Vagina (tissue), 2 donors: ENCODE measurements at places on chromosomes 2 and 18.
A peak's percentile ranks its signal among the peaks of the same experiment; 100 is the strongest.

- no peaks in the 10 kb centered on the region for H3K4me1 ChIP-seq
- no peak overlapping the region for H3K4me3 ChIP-seq
- DNase-seq, result no peak
- H3K27me3 ChIP-seq, result no peaks in the 10 kb centered on the region
- no peak overlapping the region for H3K27ac ChIP-seq
These were observed 434.9 kb downstream of the DSEL start for GRCh38 chr18:67081482-67082211.

DNA sequence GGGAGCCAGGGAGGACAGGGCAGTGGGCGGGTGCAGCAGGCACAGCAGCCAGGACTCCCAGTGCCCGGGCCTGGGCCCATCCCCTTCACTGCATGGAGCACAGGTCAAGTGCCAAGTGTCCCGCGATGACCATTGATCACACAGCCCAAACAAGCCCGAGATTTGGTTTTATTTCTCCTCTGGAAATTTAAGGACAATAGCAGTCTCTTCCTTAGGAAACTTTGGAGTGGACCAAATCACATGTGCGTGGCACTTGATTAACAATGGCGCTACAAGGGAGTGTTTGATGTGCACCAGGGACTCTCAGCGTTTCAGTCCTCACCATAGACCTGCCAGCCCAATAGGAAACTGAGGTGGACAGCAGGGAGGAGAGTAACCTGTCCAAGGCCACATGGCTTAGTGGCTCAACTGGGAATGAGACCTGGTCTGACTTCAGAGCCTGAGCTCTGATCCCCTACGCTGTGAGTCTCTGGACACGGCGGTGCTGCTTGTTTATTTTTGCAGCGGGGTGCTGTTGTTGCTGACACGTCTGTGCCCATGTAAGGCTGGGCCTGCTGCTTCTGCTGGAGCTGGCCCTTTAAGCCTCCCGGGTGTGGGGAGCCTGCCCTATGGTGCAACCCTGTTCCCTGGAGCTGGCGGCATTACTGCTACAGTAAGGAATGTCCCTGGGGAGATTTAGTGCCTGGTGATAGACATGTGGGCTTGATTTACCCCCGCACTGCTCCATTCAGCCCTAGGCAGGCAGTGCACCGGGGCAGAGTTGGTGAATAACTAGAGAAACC is 194.2 kb downstream of the INHBB start:
- H3K36me3 ChIP-seq, result no peaks in the 10 kb centered on the region
- no peak overlapping the region for H3K4me3 ChIP-seq
- H3K4me1 ChIP-seq, result peaks cover 37% of the 10 kb centered on the region
- H3K27me3 ChIP-seq, result no peaks in the 10 kb centered on the region

- DNase-seq, result no peak
- H3K36me3 ChIP-seq, result no peaks in the 10 kb centered on the region
- no peak overlapping the region for H3K27ac ChIP-seq
These were observed 52.6 kb upstream of the GALR1 start for GRCh38 chr18:77197073-77197472.

GRCh38 chr2:170238776-170239175 is 60.8 kb downstream of the MYO3B start:
- H3K4me3 ChIP-seq, result no peak overlapping the region
- DNase-seq, result no peak
- H3K36me3 ChIP-seq, result no peaks in the 10 kb centered on the region
- H3K27ac ChIP-seq, result no peak overlapping the region

DNA sequence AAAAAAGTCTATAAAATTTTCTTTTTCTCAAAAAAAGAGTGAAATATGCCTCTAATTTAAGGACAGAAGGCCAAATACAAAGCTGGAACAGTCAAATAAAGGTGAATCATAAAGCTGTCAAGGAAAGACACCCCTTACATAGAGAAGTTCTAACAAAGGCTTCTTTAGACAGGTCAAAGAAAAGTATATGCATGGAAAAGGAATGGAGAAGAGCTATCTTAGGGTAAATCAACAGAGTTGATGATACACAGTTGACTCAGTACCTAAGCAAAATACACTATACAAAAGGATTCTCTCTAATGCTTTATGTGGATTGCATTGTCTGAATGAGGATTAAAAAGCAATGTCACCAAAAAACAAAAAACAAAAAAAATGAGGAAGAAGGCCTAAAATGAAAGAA is 214.8 kb downstream of the TXNL1 start:
- no peaks in the 10 kb centered on the region for H3K4me1 ChIP-seq
- H3K36me3 ChIP-seq, result no peaks in the 10 kb centered on the region
- no peak overlapping the region for H3K27ac ChIP-seq
- no peak overlapping the region for H3K4me3 ChIP-seq
- DNase-seq, result no peak

GRCh38 chr2:36781907-36782720 is 85.6 kb downstream of the VIT start:
- H3K36me3 ChIP-seq, result no peaks in the 10 kb centered on the region
- H3K4me1 ChIP-seq, result peaks cover 9% of the 10 kb centered on the region
- H3K4me3 ChIP-seq, result no peak overlapping the region
- no peaks in the 10 kb centered on the region for H3K27me3 ChIP-seq

GRCh38 chr18:54203914-54204313 is 20.6 kb downstream of the MBD2 start:
- H3K27ac ChIP-seq, result no peak overlapping the region
- no peak overlapping the region for H3K4me3 ChIP-seq
- peaks cover 36% of the 10 kb centered on the region for H3K4me1 ChIP-seq
- no peaks in the 10 kb centered on the region for H3K27me3 ChIP-seq

GRCh38 chr18:9824474-9824832 is 61.3 kb upstream of the TXNDC2 start:
- H3K36me3 ChIP-seq, result no peaks in the 10 kb centered on the region
- DNase-seq, result no peak
- peak overlapping the region; percentile 69 for H3K27ac ChIP-seq
- H3K27me3 ChIP-seq, result no peaks in the 10 kb centered on the region

- no peaks in the 10 kb centered on the region for H3K27me3 ChIP-seq
- H3K36me3 ChIP-seq, result no peaks in the 10 kb centered on the region
- no peak for DNase-seq
- no peak overlapping the region for H3K27ac ChIP-seq
- no peaks in the 10 kb centered on the region for H3K4me1 ChIP-seq
- H3K4me3 ChIP-seq, result no peak overlapping the region
These were observed 18.1 kb upstream of the SERPINB2 start for GRCh38 chr18:63869374-63869773.

- no peaks in the 10 kb centered on the region for H3K4me1 ChIP-seq
- no peaks in the 10 kb centered on the region for H3K36me3 ChIP-seq
- H3K27me3 ChIP-seq, result no peaks in the 10 kb centered on the region
- no peak overlapping the region for H3K27ac ChIP-seq
- no peak overlapping the region for H3K4me3 ChIP-seq
- no peak for DNase-seq
These were observed 239.7 kb upstream of the FBXO11 start for GRCh38 chr2:48145845-48146452.

GRCh38 chr18:59957957-59958356 is 58.2 kb downstream of the PMAIP1 start:
- H3K36me3 ChIP-seq, result no peaks in the 10 kb centered on the region
- no peaks in the 10 kb centered on the region for H3K4me1 ChIP-seq
- no peaks in the 10 kb centered on the region for H3K27me3 ChIP-seq
- DNase-seq, result no peak

GRCh38 chr2:120716641-120717585 is 18.8 kb upstream of the GLI2 start:
- peaks cover under 1% of the 10 kb centered on the region for H3K4me1 ChIP-seq
- no peak for DNase-seq
- H3K27ac ChIP-seq, result no peak overlapping the region
- no peak overlapping the region for H3K4me3 ChIP-seq
- no peaks in the 10 kb centered on the region for H3K27me3 ChIP-seq

- H3K4me3 ChIP-seq, result no peak overlapping the region
- H3K27me3 ChIP-seq, result no peaks in the 10 kb centered on the region
- DNase-seq, result peak; percentile 14
- no peaks in the 10 kb centered on the region for H3K36me3 ChIP-seq
- H3K4me1 ChIP-seq, result peaks cover 7% of the 10 kb centered on the region
These were observed 169.2 kb upstream of the HS6ST1 start for GRCh38 chr2:128487650-128488387.

GRCh38 chr18:13026583-13027270 is 35.6 kb downstream of the CEP192 start:
- H3K27ac ChIP-seq, result no peak overlapping the region
- no peak overlapping the region for H3K4me3 ChIP-seq
- no peaks in the 10 kb centered on the region for H3K4me1 ChIP-seq
- H3K27me3 ChIP-seq, result no peaks in the 10 kb centered on the region

DNA sequence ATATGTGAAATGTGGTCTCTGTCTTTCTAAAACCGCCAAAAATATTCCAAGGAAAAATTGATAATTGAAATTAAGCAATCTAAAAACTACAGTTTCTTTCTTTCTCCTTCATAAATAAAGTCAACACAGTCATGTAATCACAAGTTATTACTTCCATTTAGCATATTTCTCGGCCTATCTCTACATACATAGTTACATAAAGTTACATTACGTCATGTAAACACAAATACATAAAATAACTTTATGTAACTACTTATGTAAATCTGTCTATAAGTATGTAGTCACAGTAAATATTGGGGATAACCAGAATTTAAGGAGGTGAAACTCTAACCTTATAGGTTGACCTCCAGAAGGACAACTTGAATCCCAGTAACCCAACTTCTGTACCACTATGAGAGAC is 48.5 kb upstream of the PID1 start:
- DNase-seq, result no peak
- no peak overlapping the region for H3K4me3 ChIP-seq
- no peaks in the 10 kb centered on the region for H3K27me3 ChIP-seq
- H3K36me3 ChIP-seq, result no peaks in the 10 kb centered on the region

DNA sequence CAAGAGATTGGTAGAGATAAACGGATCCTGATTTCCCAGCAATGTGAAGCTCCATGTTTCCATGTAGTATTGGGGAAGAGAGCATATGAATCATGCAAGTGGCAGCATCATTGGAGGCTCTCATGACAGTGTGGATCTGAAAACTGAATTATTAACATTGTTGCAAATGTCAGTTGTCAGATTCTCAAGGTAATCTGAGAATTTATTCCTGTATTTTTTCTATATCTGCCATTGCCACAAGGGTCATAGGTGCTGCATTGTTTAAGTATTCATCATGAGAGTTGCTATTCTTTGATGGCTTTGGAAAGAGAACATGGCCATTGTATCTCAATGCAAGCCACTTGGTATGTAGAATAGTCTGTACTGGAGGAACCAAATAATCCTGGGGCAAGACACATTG is 1217.0 kb upstream of the ZEB2 start:
- H3K27me3 ChIP-seq, result no peaks in the 10 kb centered on the region
- H3K27ac ChIP-seq, result no peak overlapping the region
- no peaks in the 10 kb centered on the region for H3K4me1 ChIP-seq

DNA sequence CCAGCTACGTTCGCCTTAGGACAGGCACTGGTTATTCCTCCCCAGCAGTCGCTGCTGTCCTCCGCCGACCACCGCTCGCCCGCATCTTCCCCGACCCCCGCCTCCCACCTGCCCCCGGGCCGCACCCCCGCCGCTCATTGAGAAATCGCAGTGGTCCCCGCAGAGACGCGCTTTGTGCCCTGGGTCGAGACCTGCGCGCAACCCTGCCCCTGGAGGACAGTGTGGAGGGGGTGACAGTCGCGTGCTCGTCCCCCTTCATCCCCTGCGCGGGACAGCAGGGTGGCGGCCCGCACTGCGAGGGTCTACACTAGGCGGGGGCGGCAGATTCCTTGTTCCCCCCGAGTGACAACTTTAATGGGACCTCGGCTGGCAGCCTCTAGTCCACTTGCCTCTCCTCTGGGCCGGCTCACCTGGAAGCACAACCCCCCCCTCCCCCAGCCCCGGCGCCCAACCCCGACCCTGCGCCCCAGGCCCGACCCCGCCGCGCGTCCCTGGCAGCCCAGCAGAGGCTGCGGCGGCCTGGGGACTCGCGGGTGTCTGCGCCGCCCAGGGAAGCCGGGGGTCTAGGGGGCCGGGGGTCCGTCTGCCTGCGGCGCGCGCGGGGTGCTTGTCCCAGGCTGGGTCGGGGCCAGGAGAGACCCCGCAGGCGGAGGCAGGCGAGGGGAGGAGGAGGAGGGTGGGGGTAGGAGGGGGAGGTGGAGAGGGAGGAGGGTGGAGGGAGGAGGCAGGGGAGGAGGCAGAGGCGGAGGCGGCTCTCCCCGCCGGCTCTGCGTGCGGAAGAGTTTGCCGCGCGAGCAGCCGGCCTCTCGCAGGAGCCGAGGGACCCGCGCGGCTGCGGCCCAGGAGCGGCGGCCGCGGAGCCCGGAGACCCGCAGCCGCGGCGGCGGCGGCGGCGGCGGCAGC is at the start of gene NPAS2:
NPAS2 (plus strand) TSS at position 770 of the 903 bp plus-strand sequence. CDS start 84,616 bp downstream, outside the sequence.
- H3K27me3 ChIP-seq, result no peaks in the 10 kb centered on the region
- H3K4me1 ChIP-seq, result peaks cover 35% of the 10 kb centered on the region
- DNase-seq, result no peak
- H3K4me3 ChIP-seq, result peak within 1 kb of the TSS; percentile 59
- no peaks in the 10 kb centered on the region for H3K36me3 ChIP-seq

DNA sequence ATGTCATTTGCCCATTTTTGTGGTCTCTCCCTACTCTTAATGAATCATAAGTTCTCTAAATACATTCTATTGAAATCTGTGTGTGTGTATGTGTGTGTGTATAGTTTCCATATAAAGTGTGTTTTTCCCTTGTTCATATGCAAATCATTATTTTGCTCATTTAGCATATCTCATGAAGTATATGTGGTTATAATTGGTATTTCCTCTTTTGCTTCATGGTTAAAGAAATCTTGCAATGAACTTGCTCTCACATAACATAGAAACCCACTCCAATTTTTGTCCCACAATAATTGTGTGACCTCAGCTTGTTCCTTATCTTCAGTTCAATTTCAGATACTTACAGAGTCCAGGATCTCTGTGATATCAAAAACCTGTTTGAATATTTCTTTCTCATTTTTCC is 1.2 kb downstream of the CPO start:
- H3K36me3 ChIP-seq, result no peaks in the 10 kb centered on the region
- no peaks in the 10 kb centered on the region for H3K27me3 ChIP-seq
- no peaks in the 10 kb centered on the region for H3K4me1 ChIP-seq

DNA sequence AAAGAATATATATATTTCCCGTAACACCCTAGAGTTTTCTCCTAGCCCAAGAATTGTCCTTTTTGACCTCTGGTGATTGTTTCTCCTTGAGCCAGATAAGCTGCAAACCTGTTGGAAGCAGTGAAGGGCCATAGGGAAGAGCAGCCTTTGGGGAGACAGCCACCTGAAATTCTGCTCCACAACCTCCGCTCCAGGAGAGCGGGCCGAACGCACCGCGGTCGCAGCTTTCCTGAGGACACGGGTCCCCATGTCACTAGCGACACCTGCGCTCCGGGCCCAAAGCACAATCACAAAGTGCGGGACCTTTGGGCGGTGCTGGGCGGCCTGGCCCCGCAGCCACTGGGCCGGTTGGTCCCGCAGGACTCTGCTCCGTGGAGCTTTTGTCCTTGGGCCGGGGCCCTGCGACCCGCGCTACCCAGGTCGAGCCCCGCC is 557 bp upstream of the DSG2 start:
- H3K4me1 ChIP-seq, result peaks cover 9% of the 10 kb centered on the region
- H3K4me3 ChIP-seq, result peak overlapping the region; percentile 55
- DNase-seq, result no peak
- no peaks in the 10 kb centered on the region for H3K27me3 ChIP-seq

- peak overlapping the region; percentile 66 for H3K4me3 ChIP-seq
- H3K36me3 ChIP-seq, result no peaks in the 10 kb centered on the region
- peak overlapping the region; percentile 89 for H3K27ac ChIP-seq
- H3K4me1 ChIP-seq, result peaks cover 17% of the 10 kb centered on the region
- DNase-seq, result no peak
- no peaks in the 10 kb centered on the region for H3K27me3 ChIP-seq
These were observed 766 bp downstream of the TMEM17 start for GRCh38 chr2:62505109-62505749.
